ENCODE measurements at places on chromosomes 7 and 10.

DNA sequence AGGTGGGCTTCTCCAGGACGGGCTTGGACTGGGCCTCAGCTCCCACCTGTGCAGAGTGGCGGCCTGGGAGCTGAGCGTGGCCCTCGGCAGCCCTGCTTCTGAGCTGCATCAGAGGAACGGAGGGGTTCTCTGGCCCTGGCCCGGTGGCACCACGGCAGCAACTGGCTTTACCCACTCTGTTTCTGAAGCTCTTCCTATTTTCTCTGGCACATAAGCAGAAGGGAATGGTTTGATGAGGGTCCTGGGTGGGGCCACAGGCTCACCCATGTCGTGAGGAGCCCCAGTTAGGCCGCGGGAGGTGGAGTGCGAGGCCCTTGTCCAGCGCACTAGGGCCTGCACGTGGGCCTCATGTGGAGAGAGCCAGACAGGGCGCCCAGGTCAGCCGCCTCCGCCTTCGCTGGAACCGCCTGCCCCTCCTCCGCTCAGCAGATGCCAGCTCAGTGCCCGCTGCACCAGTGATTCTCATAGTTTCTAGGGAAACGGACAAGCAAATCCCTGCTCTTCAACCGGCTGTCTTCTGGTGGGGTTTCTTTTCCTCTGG, 284.0 kb downstream of the CELF2 start:
- DNase-seq = no peak

DNA sequence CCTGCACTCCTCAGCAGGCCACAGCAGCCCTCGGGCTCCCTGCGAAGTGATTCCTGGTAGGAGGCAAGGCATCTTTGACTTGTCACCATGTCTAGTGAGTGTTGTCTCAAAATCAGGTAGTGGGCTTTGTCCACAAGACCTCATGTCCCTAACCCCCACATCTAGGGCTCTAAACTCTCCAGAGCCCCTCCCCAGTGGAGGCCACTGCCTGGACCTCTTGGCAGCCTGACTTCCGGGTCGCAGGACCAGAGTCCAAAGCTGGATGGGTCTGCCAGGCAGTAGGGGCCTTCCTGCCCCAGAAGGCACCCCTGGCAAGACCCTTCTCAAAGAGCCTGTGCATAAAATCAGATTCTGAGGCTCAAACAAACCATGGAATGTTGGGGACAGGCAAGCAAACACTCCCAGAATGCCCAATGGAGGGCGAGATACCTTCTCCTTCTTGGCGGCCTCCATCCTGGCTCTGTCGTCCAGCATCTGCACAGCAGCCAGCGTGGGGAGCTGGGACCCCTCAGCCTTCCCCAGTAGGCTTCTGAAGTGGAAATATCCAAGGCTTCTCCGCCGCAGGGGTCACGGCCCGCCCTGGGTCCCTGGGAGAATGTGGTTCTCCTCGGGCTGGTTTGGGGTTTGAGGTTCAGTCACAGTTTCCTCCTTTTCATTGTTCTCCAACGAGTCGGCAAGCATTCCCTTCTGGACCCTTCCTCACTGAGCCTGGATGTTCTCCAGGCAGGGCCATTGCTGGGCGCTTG, 586 bp downstream of the GCK start:
- DNase-seq = no peak

DNA sequence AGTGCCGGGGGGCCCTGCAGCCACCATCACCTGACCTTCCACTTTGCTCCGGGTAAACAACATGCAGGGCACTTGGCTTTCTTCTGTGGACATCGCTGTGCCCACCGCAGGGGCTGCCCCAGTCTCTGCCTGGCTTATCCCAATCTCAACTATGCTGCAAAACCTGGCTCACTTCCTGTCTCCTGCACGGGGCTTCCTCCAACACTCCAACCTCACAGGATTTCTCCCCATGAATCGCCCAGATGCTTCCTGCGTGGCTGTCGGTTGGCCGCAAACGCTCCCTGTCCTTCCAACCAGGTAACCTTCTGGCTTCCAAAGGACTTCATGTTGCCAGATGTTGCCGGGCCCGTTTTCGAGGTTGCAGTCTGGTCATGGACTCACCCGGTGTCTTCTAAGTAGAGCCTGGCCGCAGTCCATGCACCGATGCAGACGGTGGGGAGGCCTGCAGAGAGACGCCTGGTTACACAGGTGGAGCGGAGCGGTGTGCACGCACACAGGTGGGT, 109.0 kb downstream of the VIPR2 start:
- DNase-seq = no peak

DNA sequence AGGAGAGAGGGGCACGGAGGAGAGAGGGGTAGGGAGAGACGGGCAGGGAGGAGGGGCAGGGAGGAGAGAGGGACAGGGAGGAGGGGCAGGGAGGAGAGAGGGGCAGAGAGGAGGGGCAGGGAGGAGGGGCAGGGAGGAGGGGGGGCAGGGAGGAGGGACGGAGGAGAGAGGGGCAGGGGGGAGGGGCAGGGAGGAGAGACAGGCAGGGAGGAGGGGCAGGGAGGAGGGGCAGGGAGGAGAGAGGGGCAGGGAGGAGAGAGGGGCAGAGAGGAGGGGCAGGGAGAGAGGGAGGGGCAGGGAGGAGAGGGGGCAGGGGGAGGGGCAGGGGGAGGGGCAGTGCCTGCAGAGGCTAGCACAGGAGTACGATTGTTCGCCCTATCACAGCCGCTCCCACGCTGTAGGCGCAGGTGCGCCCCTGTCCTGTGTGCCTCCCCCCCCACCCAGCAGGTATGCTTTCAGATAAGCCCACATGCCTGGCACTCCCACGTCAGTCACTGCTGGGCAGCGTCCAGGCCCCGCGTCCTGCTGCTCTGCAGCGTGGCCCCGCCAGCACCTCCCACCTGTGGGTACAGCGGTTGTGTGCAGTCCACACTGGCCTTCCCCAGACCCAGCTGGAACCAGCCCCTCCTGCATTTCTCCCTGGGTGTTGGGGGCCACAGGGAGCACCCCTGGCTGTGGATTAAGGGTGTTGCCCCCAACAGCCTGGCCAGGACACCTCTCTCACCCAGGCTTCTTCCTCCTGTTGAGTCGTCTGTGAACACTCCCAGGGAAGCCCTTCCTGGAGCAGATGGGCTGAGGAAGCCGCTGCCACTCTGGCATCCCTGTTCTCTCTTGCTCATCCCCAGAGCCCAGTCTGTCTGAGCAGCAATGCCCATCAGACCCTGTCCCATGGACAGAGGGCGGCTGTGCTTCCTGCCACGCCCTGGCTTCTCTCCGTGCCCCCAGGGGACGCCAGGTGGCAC, 10.8 kb downstream of the NKX6-2 start:
- no peak for DNase-seq

DNA sequence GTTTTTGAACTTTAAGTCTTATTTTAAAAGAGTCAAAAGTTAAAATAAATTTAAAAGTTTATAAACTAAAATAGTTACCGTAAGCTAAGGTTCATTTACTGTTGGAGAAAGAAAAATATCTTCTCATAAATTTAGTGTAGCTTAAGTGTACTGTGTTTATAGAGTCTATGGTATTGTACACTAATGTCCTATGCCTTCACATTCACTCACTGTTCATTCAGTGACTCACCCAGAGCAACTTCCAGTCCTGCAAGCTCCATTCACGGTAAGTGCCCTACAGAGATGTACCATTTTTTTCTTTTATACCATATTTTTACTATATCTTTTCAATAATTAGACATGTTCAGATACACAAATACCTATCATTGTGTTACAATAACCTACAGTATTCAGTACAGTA, 97.6 kb downstream of the PTN start:
- DNase-seq = no peak

DNA sequence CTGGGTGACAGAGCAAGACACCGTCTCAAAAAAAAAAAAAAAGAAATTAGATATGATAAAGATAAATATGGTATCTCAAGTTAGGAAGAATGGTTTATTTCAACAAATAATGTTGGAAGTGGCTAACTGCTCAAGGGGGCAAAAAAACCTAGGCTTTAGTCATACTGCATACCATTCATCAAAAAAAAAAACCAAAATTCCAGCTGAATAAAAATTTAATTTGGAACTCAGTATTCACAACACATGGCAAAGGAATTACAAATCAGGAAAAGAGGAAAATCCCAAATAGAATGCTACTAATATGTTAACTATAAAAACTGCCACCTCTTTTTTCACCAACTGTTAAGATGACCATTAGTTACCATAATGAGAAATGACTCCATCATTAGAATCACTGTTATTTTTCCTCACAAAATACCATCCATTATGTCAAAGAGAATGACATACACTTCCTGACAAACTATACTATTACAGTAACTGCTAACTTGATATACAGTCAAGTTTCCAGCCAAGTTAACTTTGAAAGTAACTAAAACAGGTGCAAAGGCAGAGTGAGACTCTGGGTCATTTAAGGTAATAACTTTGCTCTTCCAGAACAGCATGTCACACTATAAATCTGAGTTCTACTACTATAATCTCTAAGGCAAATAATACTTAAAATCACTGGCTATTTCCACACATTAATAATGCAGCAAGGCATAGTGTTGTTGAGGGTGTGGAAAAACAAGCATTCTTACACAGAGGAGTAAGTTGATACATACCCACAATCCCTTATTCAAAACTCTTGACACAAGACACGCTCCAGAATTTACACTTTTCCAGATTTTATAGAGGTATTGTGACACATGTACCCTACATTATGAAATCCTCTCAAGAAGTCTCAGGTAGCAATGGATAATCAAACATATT, 10.2 kb downstream of the KBTBD2 start:
- DNase-seq = no peak

GRCh38 chr10:106399112-106399511, 765.4 kb downstream of the SORCS1 start:
- DNase-seq = no peak

- DNase-seq = no peak
These were observed 196.7 kb downstream of the CELF2 start for GRCh38 chr10:11214407-11214806.

- no peak for DNase-seq
These were observed 52.2 kb downstream of the IGF2BP3 start for GRCh38 chr7:23418046-23418445.

GRCh38 chr7:124722292-124722691, 43.3 kb downstream of the GPR37 start:
- DNase-seq = no peak

GRCh38 chr10:5644930-5645329, 21.5 kb downstream of the ASB13 start:
- DNase-seq = no peak

DNA sequence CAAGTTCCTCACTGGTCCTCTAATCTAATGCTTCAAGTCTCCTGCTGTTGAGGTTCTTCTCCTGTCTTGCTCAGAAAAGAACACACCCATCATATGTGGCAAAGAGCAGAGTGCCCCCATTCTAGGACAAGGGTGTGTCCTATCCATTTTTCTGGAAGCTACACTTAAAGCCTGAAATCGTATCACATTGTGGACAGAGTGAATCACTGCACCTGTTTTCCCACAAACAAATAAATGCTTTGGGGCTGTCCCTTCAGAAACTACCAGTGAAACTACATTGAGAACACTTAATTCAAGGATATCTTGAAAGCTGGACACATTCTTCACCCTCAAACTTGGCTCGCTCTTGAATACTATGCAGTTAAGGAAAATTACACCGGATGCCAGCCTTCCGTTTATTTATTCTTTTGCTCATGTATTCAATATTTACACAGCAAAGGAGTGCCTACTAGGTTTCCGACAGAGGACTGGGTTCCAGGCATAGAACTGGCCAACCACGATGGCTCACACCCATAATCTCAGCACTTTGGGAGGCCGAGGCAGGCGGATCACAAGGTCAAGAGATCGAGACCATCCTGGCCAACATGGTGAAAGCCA, 473.0 kb downstream of the GALNT17 start:
- no peak for DNase-seq

- DNase-seq = no peak
These were observed 54.7 kb upstream of the CHST3 start for GRCh38 chr10:71909399-71910083.

GRCh38 chr10:12225444-12225843, 29.5 kb downstream of the CDC123 start:
- no peak for DNase-seq

- DNase-seq = no peak
These were observed 40.9 kb downstream of the UBN2 start for GRCh38 chr7:139271718-139272628.

GRCh38 chr7:30049173-30049572, 21.0 kb downstream of the PLEKHA8 start:
- DNase-seq = no peak

GRCh38 chr7:81284576-81284975, 365.7 kb upstream of the SEMA3C start:
- DNase-seq = no peak

DNA sequence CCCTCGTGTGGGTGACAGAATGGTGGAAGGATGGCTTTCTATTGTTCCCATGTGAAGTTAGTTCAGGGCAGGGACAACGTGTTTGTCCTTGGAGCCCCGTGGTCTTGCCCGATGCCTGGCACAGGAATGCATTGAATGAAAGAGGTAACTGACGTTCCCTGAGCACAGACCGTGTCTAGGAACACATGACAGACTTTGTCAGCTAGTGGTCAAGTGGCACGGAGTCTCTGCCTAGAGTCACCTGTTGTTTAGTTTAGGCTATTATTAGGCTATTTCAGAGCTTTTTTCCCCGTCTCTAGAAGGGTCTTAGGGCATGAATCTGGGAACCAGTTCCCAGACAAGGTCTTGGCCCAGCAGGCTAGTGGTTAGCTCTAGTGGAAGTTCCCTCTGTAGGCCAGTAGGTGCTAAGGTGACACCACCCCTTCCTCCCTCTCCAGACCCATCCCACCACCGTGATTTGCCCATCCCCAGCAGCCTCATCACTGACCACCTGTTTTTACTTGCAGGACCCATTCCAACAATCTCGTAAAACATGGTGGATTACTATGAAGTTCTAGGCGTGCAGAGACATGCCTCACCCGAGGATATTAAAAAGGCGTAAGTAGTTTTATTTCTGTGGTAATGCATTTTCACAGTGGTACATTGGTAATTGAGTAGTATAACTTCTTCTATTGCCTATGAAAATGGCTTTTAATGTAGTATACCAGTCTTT, 21.4 kb downstream of the DNAJB6 start:
- no peak for DNase-seq

DNA sequence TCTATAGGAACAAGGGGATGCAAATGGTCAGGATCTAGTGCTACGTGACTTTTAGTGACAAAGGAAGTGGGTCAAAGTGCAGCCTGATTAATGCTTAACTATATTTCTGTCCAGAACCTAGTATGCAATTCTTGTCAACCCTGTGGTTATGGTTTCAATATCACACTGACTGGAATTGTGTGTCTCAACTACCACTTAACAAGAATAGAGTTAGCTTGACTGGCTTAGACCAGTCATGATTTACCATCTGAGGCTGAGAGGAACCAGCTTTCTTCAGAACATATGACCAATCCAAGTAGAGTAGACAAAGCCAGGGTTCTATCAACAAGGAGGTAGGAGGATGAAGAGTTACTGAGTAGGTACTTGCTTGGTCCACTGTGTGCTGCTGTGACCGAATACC, 54.4 kb downstream of the MYPN start:
- DNase-seq = no peak

DNA sequence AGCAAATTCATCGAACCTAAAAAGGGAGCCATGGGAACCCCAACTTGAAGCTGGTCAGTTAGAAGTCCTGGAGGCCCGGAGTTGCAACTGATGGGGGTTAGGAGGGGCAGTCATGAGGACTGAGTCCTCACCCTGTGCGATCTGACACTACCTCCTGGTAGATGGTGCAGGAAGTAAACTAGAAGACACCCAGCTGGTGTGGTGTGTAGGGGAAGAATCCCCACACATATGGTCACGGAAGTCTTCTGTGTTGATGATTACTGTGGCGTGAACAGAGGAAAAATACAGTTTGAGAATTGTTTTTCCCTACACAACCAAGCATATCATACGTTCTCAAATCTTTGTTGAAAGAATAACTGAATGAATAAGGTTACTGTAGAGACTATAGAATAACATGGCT, 164.6 kb upstream of the KCTD7 start:
- no peak for DNase-seq

- no peak for DNase-seq
These were observed 60.0 kb upstream of the PRPS1L1 start for GRCh38 chr7:18087687-18088078.

GRCh38 chr7:94972296-94972695, 64.9 kb downstream of the PPP1R9A start:
- DNase-seq = no peak
